ENCODE measurements at places on chromosomes 12 and 14. TPM values are rescaled to one million over a fixed set of nuclear protein-coding genes. Genes with fewer than 3 reads are reported as not detected.

PIANP gene
- total RNA-seq = 0.17 TPM

FAM90A1 gene
- 0.43 TPM for total RNA-seq

COL2A1 gene
- not detected for total RNA-seq

ALX1 gene
- total RNA-seq = not detected

CMKLR1 gene
- total RNA-seq = not detected

ACSS3 gene
- total RNA-seq = not detected

RIMBP2 gene
- total RNA-seq = 0.27 TPM

PZP gene
- total RNA-seq = not detected

SDR9C7 gene
- total RNA-seq = not detected

HHIPL1 gene
- total RNA-seq = 0.29 TPM

CLEC2A gene
- total RNA-seq = not detected

AMHR2 gene
- not detected for total RNA-seq

NRIP2 gene
- not detected for total RNA-seq

EXOC3L4 gene
- not detected for total RNA-seq

LRRC10 gene
- total RNA-seq = not detected

CDK4 gene
- 195 TPM for total RNA-seq

MDGA2 gene
- not detected for total RNA-seq

LIN7A gene
- not detected for total RNA-seq

GALNT16 gene
- not detected for total RNA-seq

RNF212B gene
- total RNA-seq = not detected

SOX5 gene
- total RNA-seq = 0.69 TPM

DTX1 gene
- 12.4 TPM for total RNA-seq

KRT77 gene
- not detected for total RNA-seq
